ENCODE measurements at places on chromosomes 4 and X. TPM values are rescaled to one million over a fixed set of nuclear protein-coding genes. Genes with fewer than 3 reads are reported as not detected.
A peak's percentile ranks its signal among the peaks of the same experiment; 100 is the strongest.

GRCh38 chr4:152601156-152601555, 65.3 kb upstream of the FBXW7 start:
- DNase-seq: no peak

- DNase-seq: no peak
Measured at GRCh38 chrX:12447448-12448064, 309.3 kb downstream of the FRMPD4 start.

GRCh38 chr4:169151671-169152070, 119.1 kb downstream of the SH3RF1 start:
- no peak for DNase-seq

GRCh38 chrX:20432048-20432447, 165.3 kb upstream of the RPS6KA3 start:
- DNase-seq: no peak

- peak; percentile 90 for DNase-seq
Measured at GRCh38 chr4:169566021-169566818, 46.2 kb downstream of the NEK1 start.

GRCh38 chr4:11081006-11081405, 347.7 kb downstream of the HS3ST1 start:
- no peak for DNase-seq

DNA sequence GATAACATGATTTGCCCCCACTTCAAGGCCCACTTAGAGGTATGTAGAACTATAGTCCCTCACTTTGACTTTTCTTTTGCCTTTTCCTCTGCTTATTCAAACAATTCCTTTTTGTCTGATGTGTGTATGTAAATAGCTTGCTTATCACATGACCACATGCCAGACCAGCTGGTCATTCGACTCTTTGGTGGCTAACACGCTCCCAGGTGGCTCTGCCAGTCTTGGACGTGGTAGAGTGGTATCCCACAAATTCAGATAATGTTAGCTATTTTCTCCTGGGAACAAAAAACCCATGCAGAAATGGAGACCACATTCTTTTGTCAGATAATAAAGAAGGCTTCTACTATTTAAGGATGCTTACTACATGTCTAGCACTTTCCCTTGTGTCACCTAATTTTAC, 47.9 kb downstream of the ARHGAP24 start:
- DNase-seq: no peak

DNA sequence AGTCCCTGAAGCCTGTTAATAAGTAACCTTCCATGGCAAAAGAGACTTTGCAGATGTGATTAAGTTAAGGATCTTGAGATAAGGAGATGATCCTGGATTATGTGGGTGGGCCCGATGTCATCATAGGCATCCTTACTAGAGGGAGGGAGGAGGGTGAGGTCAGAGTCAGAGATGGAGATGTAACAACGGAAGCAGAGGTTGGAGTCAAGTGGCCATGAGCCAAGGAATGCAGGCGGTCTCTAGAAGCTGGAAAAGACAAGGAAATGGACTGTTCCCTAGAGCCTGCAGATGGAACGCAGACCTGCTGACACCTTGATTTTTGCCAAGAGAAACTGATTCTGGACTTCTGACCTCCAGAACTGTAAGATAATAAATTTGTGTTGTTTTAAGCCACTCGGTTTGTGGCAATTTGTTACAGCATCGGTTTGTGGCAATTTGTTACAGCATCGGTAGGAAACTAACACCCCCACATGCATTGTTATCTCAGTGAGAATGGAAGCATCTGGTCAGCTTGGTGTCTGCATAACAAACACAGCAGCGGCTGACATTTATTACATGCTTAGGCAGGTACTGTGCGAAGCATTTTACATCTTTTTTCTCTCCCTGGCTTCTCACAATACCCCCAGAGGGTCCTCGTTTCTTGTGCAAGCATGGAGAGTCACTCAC, 55.6 kb downstream of the CLDN34 start:
- DNase-seq: peak; percentile 24

GRCh38 chr4:77662396-77662795, 56.8 kb downstream of the CXCL13 start:
- DNase-seq: no peak

GRCh38 chr4:123941306-123941705, 544.7 kb downstream of the SPRY1 start:
- no peak for DNase-seq

DNA sequence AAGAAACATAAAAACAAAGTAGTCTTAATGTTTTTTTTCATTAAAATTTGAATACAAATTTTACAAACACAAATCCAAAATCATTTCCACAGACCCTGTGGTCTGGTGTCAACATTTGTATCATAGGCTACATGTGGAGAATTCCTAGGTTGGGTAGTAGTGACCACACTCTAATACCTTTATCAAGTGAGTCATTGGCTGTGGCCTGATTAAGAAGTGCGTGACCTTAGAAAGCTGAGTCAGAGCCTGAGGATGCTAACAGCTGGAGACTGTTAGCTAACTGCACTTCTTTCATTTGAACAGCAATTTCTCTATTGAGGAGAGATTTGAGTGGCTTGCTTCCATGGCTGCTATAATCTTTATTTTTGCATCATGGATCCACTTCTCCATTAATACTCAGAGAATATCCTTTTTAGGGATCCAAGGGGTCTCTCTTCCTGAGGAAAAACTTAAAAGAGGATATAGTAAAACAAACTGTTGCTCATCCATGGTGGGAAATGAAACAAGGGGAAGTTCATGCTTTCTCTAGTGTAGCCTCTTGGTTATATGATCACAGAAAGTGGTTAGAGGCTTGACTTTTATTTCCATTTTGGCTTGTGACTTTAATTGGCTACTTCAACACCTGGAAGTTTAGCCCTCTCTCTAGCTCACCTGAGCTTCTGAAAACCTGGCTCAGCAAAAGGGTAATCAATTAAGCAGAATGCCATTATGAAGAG, 335.8 kb downstream of the PABPC4L start:
- peak; percentile 33 for DNase-seq

DNA sequence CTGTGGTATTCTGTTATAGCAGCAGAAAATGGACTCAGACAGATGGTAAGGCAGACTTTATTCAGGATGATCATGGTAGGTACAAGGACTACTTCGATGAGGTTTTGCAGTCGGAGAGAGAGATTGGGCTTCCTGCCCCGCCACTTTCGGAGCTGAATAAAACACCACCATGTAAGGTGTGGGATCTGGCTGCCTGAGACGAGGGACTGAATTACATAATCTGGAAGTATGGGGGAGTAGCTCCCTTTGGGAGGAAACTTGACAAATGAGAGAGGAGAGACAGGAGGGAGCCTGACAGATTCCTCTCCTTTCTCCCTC, 255.5 kb upstream of the GATB start:
- DNase-seq: no peak

DNA sequence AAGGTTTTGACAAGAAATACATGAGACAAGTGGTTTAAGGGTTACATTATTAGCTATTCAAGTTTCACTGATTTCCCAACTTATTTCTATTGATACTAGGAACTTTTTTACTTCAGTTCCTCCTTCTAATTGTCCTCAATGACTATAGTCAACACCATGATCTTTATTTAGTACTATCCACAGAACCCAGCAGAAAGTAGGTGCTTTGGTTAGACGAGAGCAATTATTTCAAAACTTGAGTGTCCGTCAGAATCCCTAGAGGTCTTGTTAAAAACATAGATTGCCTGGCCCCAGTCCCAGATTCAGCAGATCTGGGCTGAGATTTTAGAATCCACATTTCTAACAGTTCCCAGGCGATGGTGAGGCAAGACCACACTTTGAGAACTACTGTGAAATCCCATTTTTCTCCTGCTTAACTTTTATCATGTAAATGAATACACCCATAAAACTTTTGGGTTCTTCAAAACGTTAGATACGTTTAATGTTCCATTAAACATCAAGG, 17.9 kb downstream of the EXOC1 start:
- no peak for DNase-seq

DNA sequence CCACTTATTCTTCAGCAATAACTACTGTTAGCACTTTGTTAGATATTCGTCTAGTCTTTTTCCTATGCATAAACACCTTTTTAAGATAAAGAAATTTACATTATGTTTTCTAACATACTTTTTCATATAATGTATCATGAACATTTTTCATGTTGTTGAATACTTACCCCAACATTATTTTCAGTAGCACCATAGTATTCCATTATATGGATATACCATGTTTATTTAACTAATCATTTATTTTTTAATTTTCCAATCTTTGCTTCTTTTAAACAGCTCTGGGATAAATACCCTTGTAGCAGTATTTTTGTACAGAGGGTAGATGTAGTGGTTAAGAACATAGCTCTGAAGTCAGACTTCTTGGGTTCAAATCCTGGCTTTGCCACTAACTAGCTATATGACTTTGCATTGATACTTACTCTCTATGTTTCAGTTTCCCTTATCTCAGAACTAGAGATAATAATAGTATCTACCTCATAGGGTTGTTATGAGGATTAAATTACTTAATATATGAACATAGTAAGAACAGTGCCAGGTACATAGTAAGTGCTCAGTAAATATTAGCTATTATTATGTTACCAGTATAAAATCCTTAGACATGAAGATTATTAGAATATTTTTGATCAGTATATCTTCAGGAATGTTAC, 11.3 kb downstream of the EXOC1 start:
- DNase-seq: no peak

The MAGEA2 gene
- total RNA-seq: not detected

The LDOC1 gene
- total RNA-seq: 20.1 TPM

The CBLL2 gene
- not detected for total RNA-seq

The FRMD7 gene
- not detected for total RNA-seq

The USP17L28 gene
- not detected for total RNA-seq

The SATL1 gene
- total RNA-seq: 0.06 TPM

The KLHL34 gene
- not detected for total RNA-seq

The CXCL8 gene
- 100 TPM for total RNA-seq

The S100G gene
- total RNA-seq: not detected

All from lung (tissue), 17 donors.